ENCODE measurements at places on chromosomes 1 and 21.

- no peak for DNase-seq
Observed at GRCh38 chr1:3610527-3611169, 660 bp downstream of the MEGF6 start.

- no peak for DNase-seq
Observed at GRCh38 chr1:155526356-155526755, 36.2 kb downstream of the ASH1L start.

- DNase-seq: no peak
Observed at GRCh38 chr1:204578867-204579664, 62.9 kb downstream of the MDM4 start.

DNA sequence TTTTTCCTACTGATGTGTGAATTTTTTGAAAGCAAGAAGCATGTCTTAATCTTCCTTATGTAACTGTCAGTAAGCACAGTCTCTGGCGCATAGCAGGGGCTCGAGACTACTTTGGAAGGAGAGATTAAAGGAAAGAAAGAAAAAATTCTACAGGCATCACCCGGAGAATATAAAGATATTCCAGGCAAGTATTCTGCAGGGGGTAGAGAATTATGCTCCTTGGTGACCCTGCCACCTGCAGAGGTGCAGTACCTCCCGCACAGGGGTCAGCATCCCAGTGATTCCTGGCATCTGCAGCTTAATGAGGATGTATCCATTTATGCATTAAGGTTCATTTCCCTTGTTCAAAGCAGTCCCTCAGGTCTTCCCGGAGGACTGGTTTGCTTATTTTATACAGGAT, 87.6 kb upstream of the WLS start:
- no peak for DNase-seq

DNA sequence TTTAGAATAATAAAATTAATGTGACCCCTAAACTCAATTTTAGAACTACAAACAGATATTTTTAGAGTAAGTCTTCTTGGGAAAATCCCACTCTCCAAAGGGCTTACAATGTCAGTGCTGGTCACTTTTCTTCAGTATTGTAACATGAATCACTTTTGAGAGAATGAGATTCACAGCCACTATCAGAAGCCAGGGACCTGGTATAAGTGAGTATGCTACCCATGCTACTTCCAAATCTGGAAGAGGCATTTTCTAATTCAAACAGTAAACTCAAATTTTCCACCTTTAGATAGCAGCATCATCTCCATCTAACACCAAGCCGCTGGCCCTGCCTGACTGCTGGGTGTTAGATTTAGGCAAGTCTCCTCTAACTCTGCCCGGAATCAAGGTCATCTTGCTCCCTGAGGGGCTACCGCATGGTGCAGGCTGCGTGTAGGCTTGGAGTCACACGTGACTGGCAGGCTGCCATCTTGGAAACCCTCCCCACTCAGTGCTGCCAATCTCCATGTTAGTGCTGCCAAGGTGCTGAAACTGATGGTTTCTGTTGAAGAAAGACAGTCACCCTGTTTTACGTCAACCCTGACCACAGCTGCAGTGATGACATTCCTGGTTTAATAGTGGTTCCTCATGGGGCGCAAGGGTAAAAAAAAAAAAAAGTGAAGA, 882.9 kb upstream of the B3GALT2 start:
- no peak for DNase-seq

- DNase-seq: no peak
Observed at GRCh38 chr1:119687434-119688079, 24.2 kb upstream of the PHGDH start.

- no peak for DNase-seq
Observed at GRCh38 chr1:12184008-12184681, 17.4 kb downstream of the TNFRSF1B start.

DNA sequence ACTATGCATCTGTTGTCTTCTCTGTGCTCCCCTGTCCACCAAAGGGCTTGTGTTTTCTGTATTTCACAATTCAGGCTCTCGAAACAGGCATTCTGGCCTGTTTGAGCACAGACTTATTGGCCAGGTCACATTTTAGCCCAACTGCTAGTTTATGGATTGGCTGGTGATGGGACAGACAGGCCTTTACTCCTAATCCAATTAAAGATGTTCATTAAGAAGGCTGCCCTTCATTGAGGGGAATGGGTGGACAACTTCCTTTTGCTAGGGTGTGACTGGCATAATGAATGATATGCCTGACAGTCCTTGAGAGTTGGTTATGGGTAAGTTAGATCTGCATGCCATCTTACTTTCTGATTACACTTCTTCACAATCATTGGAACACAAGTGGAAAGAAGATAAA, 86.4 kb downstream of the LTN1 start:
- DNase-seq: no peak

DNA sequence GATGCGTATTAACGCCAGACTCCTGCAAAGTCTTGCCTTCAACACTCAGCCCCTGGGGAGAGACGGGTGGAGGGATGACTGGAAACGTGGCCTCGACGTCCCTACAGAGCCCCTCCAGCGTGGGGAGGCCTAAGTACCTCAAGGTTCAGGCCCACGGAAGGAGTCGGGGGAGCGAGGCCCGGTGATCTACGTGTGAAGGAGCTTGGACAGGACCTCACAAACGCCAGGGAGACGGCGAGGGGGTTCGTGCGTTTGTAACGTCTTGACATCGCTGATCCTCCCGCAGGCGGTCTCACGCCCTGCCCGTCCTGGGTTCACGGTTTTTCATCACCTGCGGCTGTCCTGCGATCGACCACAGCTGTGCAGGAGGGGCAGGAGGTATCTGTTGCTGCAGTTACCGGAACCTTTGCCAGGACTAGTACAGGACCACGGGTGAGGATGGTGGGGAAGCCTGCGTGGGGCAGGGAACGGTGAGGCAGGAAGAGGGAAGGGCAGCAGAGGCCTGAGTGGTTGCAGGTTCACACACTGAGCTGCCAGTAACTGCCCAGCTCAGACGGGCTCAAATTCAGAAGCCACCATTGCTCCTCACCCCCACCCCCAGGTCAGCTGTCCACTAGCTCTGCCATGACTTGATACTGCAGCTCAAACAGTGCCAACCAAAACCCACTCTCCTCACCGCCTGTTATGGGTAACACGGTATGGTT, 889 bp upstream of the CCNL2 start:
- no peak for DNase-seq

DNA sequence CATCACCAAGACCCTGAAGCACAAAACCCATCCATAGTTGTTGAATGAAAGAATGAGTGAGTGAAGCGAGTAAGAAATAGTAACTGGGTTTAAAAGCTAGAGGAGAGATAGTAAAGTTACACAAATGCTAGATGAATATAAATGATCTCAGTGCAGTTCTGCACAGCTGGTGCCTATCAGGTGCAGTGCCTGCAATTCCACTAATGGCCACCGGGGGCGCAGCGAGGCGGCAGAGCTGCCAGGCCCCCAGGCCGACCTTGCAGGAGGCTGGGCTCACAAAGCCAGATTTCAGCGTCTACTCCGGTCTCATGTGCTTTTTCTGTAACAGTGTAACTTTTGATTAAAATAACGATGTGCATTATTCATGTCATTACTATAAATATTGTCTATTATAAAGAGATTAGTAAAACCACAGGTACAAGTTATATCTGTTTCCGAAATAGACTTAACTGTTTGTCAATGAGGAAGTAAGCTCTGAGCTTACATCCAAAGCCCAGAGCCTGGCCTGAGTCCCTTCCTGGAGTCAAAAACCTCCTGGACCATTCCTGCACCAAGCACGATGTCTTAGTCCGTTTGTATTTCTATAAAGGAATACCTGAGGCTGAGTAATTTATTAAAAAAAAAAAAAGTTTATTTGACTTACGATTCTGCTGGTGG, 477.6 kb downstream of the NPHP4 start:
- DNase-seq: peak; percentile 71

DNA sequence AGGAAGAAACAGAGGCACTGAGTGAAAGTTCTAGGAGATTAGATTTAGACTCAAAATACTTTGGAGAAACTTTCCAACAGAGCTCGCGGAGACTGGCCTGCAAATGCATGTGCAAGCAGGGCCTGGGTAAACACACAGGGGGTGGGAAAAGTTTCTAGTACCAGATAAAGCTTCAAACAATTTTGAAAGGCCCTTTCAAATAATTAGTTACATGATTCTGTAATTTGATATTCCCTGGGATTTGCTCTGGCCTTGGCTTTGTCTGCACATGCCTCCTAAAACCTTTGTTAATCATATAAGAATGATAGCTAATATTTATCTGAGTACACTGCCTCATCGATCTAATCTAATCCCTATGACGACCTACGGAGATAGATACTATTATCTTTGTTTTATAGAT, 31.3 kb downstream of the VTCN1 start:
- DNase-seq: no peak

GRCh38 chr21:32544697-32545096, 40.6 kb downstream of the TCP10L start:
- no peak for DNase-seq

DNA sequence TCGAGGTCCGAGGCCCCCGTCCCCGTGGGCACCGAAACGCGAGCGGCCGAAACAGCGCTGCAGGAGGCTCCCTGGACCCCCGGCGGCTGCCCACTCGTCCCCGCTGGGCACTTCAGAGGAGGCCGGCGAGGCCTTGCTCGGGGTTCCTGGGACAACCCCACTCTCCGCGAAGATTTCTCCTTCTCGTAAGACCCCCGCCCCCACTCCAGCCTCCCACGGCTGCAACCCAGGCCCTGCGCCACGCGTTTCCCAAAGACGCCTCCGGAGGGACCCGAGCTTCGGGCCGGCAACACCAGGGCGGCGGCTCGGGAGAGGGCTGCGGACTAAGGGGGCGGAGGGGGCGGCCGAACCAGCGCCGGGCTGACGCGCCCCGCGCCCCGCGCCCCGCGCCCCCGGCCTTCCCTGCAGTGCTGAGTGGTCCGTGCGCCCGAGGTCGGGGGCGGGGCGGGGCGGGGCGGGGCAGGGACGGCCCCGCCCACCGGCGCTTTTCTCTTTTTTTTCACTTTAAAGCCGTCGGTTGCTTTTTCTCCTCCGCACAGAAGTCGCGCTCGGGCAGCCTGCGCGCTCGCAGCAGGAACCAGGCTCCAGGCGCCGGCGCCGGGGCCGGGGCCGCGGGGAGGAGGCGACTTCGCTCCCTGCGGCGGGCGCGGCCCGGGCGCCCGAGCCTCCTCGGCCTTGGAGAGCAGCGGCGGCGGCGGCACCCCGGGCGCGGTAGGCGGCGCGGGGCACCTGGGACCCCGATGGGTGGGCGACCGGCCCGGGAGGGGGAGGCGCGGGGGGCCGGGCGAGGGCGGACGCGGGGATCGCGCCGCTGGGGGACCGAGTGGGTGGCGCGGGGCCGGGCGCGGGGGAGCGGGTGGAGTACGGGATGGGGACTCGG, at the start of gene SPSB1:
SPSB1 (plus strand) TSS at position 534 of the 880 bp plus-strand sequence. CDS start 62,998 bp downstream, outside the sequence.
- DNase-seq: peak; percentile 59

DNA sequence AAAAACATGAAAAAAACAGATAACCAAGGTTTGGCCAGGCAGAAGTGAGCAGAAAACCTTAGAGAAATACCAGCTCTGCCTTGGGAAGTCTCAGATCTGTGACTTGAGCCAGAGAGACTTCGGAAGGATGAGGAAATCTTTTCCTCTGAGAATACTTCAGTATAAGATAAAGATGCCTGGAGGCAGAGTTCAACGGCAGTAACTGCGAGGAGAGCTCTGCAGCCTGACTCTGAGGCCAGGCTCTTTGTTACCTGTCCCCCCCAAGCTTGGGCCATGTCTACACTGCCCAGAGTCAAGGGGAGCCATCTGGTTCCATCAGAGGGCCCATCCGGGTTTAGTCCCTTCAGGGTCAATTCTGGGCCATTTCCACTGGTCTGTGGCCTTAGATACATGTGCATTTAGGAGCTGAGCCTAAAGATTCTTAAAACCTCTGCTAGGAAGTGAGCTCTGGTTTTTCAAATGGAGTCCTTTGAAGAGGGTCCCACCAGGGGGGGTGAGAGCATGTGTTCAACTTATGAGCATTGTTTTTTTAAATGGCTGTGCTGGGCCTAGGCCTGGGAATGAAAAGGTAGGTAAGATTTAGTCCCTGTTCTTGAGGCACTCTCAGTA, 8.7 kb downstream of the KIRREL1 start:
- no peak for DNase-seq

GRCh38 chr1:181685211-181685610, 201.9 kb downstream of the CACNA1E start:
- no peak for DNase-seq

DNA sequence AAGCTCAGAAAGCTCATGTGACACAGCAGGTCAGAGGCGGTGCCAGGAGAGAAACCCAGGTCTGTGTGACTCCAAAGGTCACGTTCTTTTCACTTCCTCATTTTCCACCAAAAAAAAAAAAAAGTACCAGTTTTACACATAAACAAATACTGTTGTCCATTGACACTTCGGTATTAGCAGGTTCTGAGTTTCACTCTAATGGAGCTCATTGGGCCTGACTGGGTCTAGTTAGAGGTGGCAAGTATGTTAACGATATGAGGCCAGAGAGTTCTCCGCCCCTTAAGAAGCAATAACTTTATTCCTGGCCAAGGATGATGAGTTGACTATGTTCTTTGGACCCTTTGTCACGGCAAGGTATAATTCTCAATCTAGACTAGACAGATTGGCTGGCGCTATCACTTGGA, 30.0 kb upstream of the SDE2 start:
- DNase-seq: no peak

DNA sequence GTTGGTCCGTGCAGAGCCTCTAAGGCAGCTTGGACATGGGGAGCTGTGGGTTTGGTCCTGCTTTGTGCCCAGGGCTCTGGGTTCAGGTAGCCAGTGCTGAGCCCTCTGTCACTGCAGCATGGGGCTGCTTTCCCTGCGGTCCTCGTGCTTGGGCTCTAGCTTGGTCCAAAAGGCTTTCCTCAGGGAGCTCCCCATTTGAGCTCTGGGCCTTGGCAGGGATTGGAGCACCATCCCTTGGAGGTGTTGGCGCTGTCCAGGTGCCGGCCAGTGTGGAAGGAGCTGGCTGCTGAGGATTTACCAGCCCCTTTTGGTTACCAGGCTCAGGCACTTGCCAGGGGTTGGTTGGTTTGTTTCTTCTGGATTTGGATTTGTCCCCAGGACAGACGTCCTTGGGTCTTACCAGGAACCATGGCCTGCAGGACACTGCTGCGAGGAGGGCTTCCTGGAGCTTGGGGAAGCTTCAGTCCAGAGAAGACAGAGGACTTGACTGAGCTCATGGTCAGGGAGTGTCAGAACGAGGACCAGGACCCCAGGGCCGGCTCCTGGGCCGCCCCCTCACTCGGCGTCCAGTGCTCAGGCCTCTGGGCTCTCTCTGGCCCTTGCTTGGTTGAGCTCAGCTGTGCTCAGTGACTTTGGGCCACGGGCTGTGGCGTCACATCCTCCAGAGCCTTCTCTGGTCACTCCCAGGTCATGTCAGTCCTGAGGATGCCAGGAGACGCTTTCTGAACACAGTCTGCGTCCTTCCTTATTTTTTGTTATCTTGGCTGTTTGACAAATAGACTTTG, 224.7 kb downstream of the CAMTA1 start:
- no peak for DNase-seq

GRCh38 chr1:201253906-201254624, 29.2 kb upstream of the PKP1 start:
- no peak for DNase-seq
